Type B pancreatic cell (in vitro differentiated cells): ENCODE measurements at places on chromosomes 6 and 20.

- no peaks in the 10 kb centered on the region for H3K27me3 ChIP-seq
- no peak for DNase-seq
- H3K4me1 ChIP-seq, result peaks cover 8% of the 10 kb centered on the region
- H3K4me3 ChIP-seq, result no peak overlapping the region
- H3K27ac ChIP-seq, result no peak overlapping the region
- peaks cover 11% of the 10 kb centered on the region for H3K36me3 ChIP-seq
Observed at GRCh38 chr20:35791821-35792220, 20.0 kb downstream of the PHF20 start.

GRCh38 chr6:161272635-161273273 lies 1.1 kb downstream of the AGPAT4 start:
- no peak for DNase-seq
- no peaks in the 10 kb centered on the region for H3K27me3 ChIP-seq
- H3K36me3 ChIP-seq, result peaks cover 21% of the 10 kb centered on the region

DNA sequence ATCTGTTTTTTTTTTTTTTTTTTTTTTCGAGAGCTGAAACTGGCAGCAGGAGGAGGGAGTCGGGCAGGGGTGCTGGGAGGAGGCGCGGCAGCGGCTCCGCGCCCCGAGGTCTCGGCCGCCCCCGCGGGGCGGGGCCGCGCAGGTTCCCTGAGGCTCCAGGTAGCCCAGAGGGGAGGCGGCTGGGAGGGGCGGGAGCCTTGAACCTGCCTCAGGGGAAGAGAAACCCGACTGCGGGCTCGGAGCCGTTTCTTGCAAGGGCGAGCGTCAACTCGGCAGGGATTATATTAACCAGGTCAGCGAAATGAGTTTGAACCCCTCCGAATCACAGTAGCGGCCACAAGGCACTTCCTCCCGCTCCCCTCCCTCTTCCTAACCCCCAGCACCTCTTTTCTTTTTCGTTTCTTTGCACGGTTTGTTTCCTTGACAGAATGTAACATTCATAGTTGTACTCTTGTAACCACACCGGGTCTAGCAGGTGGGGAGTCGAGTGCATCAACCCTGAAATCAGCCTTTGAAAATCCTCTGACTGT lies 2.0 kb downstream of the MYB start:
- H3K4me1 ChIP-seq, result peaks cover 14% of the 10 kb centered on the region
- no peak for DNase-seq
- H3K27ac ChIP-seq, result peak overlapping the region; percentile 14
- H3K36me3 ChIP-seq, result no peaks in the 10 kb centered on the region
- H3K27me3 ChIP-seq, result peaks cover 45% of the 10 kb centered on the region

DNA sequence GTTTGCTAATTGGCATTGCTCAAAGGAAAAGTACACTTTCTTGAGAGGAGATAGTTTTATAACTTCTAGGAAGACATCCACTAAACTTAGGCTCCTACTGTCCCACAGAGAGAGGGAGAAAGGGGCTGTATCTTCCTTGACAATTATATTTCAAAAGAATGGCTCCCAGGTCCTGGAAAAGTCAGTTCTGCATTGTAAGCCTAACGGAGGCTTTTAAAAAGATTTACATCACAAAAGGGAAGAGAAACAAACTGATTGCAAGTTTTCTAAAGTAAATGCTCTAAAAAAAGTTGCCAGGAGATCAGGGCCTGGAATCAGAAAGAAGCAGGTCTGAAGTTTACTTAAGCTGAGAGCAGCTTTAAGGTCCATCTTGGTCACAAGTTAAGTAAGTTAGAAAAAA lies 839.5 kb downstream of the FRK start:
- DNase-seq, result no peak
- no peaks in the 10 kb centered on the region for H3K36me3 ChIP-seq
- H3K27ac ChIP-seq, result no peak overlapping the region
- H3K4me1 ChIP-seq, result no peaks in the 10 kb centered on the region

GRCh38 chr20:20847814-20848213 lies 135.4 kb upstream of the RALGAPA2 start:
- no peak for DNase-seq
- H3K27ac ChIP-seq, result no peak overlapping the region
- H3K4me1 ChIP-seq, result peaks cover 4% of the 10 kb centered on the region
- H3K4me3 ChIP-seq, result peak overlapping the region; percentile 56

DNA sequence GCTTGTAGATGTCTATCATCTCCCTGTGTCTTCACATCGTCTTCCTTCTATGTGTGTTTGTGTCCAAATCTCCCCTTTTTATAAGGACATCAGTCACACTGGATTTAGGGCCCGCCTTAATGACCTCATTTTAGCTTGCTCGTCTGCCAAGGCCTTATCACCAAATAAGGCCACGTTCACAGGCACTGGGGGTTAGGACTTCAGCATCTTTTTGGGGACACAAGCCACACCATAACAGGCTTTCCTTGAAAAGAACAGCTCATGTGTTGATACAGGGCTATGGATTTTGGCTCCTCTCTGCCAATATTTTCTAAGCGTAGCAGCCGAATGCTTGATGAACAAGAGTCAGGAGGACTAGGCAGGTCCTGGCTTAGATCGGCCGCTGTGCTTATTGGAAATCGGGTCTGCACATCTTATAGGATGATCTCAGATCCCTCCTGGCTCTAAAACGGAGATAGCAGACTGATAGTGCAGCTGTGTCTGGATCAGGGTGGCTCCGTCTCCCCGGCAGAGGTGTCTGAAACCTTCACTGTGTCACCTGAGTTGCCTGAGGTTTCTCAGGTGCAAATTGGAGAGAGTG lies 16.2 kb upstream of the TMEM181 start:
- no peak overlapping the region for H3K4me3 ChIP-seq
- no peak overlapping the region for H3K27ac ChIP-seq
- DNase-seq, result no peak
- no peaks in the 10 kb centered on the region for H3K4me1 ChIP-seq
- no peaks in the 10 kb centered on the region for H3K36me3 ChIP-seq
- peaks cover 31% of the 10 kb centered on the region for H3K27me3 ChIP-seq

DNA sequence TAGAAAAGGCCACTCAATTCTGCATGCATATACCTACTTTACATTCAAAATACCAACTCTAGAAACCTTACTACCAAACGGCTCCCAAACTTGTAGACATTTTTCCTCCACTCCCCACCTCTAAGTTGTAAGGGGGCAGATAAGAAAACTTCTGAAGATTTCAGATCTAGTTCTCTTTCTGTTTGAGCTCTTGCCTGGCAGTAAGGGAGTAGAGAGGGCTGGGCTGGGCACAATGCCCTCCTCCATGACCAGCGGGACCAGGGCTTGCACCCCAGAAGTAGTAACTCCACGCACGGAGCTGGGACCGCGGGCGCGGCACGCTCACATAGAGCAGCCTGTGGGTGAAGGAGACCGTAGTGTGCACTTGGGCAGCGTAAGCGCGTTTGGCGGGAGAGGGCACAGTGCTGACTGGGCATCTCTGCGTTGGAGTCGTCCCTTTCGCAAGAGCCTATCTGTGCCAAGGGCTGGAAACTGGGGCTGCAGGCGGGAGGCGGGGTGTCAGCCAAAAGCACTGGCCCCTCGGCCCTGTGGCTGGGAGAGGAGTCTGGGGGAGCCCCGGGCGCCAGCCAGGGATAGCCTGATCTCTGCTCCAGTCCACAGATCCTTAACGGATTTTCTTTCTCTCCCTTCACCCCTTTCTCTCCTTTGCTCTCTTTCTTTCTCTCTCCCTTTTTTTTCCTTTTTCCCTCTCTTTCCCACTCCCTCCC lies 32.4 kb downstream of the PHACTR1 start:
- no peak for DNase-seq
- no peaks in the 10 kb centered on the region for H3K4me1 ChIP-seq

DNA sequence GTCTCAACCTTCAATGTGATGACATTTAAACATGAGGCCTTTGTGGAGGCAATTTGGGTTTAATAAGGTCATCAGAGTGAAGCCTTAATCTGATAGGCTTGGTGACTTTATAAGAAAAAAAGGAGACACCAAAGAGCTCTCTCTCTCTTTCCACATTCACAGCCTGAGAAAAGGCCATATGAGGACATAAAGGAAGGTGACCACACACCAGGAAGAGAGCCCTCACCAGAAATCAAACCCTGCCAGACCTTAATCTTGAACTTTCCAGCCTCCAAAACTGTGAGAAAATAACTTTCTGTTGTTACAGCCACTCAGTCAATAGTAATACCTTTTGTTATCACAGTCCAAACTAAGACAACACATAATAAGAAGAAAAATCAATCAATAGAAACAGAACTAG lies 47.7 kb downstream of the COL12A1 start:
- H3K27me3 ChIP-seq, result no peaks in the 10 kb centered on the region
- no peak overlapping the region for H3K27ac ChIP-seq
- no peaks in the 10 kb centered on the region for H3K4me1 ChIP-seq
- no peak overlapping the region for H3K4me3 ChIP-seq
- no peak for DNase-seq

DNA sequence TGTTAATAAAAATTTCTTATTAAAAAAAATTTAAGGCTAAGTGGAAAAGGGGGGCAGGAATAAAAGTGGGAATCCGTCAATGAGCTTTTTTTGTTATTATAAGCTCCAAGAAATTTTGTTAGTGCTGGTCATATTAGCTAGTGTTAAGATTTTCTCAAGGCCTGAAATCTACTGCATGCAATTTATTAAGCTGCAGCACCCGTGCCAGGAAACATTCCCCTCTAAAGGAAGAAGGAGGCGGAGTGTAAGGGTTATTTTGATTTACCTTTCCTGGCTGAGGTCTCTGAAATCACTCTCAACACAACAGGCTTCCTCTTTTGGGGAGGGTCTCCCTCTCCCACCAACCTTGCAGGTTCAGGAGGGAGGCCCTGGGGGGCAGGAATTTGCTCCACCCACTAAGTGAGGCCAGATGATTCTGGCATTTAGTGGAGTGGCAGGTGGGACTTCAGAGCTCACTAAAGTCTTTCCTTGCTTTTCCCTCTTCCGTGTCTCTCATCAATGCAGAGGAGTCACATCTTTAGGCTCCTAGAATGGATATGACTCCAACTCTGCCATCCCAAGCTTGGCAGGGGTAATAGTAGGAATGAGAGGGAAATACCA lies 168.8 kb downstream of the BCAS1 start:
- peak overlapping the region; percentile 5 for H3K27ac ChIP-seq
- H3K27me3 ChIP-seq, result no peaks in the 10 kb centered on the region
- H3K36me3 ChIP-seq, result no peaks in the 10 kb centered on the region
- no peak overlapping the region for H3K4me3 ChIP-seq

- H3K4me3 ChIP-seq, result no peak overlapping the region
- H3K27me3 ChIP-seq, result peaks cover 27% of the 10 kb centered on the region
- DNase-seq, result no peak
- H3K36me3 ChIP-seq, result no peaks in the 10 kb centered on the region
- H3K4me1 ChIP-seq, result no peaks in the 10 kb centered on the region
Observed at GRCh38 chr6:159908535-159908934, 17.7 kb downstream of the MAS1 start.

GRCh38 chr6:147774856-147775255 lies 266.4 kb downstream of the SAMD5 start:
- H3K4me1 ChIP-seq, result no peaks in the 10 kb centered on the region
- no peaks in the 10 kb centered on the region for H3K36me3 ChIP-seq
- no peak for DNase-seq
- H3K27me3 ChIP-seq, result peaks cover 3% of the 10 kb centered on the region
- H3K27ac ChIP-seq, result no peak overlapping the region
